GM12892 (cell line): ENCODE measurements at places on chromosomes 2 and 18.

- DNase-seq: peak; percentile 71
Measured at GRCh38 chr18:75209129-75209950, at the start of gene PTGR3. PTGR3 (minus strand) TSS chr18:75209139; CDS start chr18:75209058, 81 bp downstream.

GRCh38 chr2:23620841-23621341, 235.9 kb downstream of the KLHL29 start:
- no peak for DNase-seq

GRCh38 chr18:54147439-54147838, 77.0 kb downstream of the MBD2 start:
- DNase-seq: peak; percentile 20

- DNase-seq: no peak
Measured at GRCh38 chr2:165436559-165436958, 32.9 kb upstream of the CSRNP3 start.

DNA sequence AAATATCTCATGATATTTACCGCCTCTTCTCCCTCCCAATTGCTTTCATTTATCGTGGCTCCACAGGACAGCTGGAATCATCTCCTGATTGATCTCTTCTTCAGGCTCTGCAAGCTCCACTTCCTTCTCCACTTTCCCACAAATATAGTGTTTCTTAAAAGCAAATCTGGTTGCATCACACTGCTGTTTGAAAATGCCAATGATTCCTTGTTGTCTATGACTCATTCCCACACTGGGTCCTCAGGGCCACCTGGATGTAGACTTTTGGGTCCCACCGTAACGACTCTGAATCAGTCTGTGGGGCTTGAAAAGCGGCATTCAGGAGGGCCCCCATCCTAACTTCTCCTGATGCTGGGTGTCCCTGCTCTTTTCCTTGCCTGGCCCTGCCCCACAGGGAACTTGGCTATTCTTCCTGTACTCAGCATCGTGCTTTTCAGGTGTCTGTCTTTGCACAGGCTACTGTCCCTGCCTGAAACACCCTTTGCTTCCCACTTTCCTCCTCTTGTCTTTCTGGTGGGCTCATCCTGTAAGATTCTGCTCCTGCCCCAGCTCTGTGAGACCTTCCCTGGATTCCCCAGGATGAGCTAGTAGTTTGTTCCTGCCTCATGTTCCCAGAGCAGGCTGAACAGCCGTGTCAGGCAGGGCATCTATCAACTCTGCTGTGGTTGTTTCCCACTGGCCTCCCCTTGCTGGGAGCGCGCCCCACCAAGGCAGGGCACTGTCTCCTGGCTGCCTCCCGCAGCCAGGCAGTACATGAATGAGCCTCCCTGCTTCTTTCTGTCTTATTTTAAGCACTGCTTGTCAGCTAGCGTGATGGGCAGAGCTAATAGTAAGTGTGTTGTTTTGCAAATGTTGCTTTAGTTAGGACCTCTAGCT, 111.9 kb downstream of the KCTD1 start:
- no peak for DNase-seq

DNA sequence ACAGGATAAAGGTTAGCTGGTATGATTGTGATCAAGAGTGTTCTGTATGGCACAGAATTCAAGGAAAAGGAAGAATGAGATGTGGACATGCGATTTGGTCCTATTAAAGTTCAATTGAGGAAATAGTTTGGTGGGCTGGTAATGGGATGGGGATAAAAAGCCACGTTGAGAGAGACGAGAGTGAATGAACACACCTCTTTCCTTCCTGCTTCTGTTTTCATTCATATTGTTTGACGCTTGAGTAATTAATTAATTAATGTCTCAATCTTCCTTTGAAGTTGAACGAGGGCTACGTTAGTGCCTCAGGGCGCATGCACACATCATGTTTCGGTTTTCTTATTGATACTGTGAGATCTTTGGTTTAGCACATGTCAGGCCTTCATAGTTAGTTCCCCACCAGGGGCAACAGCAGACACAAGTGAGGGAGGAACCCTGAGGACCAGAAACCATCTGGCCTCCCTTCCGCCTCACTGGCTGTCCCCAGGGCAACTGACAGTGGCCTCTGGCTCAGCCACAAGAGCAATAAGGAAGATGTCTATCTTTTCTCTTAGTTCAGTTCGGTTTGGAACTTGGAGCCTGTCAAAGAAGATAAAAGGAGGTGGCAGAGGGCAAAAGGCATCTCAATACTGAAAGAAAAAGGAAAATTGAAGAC, 116.0 kb downstream of the LIPG start:
- no peak for DNase-seq

DNA sequence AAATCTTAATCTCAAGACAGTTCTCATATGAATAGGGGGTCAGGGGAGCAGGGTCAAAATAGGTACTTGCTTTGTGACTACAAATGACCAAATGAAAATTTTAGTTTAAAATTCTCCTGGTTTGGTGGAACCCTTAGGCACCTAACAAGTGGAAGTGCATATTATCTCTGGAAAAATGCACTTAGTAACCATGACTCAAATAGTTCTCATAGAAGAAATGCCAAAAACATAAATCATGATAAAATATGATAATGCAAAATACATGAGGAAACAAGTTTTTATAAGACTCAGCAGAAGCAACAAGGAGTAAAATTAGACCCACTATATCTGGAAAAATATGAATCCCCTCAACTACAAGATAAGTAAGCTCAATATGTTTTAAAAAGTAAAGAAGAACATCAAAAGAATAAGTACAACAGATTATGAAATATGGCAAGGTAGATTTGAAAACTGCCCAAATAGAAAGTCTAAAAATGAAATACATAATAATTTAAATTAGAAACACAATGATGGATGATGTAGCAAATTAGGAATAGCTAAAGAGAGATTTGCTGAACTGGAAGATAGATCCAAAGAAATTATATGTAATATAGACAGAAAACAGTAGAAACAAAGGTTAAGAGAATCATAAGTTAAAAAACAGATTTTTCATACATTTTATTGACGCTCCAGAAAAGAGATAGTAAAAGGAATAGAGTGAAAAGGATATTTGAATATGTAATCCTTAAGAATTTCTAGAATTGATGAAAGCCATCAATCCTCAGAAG, 308.3 kb downstream of the SETBP1 start:
- DNase-seq: no peak

DNA sequence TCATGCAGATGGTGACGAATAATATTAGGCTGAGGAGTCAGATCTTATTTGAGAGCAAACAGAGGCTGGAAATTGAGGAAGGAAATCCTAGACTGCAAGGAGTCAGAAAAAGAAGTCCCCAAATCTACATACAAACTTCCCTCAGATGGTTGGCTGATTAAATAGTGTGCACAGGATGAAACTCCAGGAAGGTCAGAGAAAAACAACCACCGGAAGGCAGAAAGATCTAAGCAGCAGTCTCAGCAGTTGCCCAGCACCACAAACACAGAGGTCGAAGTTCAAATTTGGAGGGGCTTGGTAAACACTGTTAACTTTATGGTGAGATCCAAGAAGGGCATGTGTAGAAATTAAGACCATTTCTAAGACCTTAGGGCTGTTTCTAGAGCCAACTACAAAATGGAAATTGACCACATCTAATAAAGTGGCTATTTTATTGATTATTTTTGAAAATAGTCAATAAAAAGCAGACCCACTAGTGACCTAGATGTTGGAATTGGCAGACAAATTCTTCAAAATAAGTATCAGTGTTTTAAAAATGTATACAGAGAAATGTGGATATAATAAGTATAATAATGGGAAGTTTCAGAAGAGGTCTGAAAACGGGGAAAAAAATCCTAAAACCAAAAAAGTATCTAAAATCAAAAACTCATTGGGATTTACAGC, 134.8 kb downstream of the GALNT1 start:
- no peak for DNase-seq

GRCh38 chr2:218996937-218997336, 3.7 kb upstream of the CRYBA2 start:
- no peak for DNase-seq

- DNase-seq: no peak
Measured at GRCh38 chr2:55710025-55710424, 16.4 kb upstream of the PNPT1 start.

GRCh38 chr2:153387203-153387602, 91.4 kb downstream of the RPRM start:
- no peak for DNase-seq

DNA sequence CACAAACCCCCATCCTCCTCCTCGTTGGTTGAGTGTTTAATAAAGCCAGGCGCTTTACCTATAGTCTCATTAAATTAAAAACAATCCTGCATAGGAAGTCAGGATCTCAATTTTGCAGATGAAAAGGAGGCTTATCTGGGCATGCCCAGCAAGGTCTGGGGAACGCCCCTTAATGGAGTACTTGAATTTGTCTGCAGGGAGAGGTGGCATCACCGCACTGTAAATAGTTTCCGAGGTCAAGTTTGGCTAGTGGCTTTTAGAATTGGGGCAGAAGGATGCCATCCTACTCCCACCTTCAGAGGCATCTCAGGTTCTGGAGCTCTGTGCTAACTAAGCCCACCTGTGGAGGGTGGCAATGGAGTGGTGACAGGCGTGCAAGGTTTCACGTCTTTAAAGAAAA, 149.2 kb downstream of the TGIF1 start:
- no peak for DNase-seq

DNA sequence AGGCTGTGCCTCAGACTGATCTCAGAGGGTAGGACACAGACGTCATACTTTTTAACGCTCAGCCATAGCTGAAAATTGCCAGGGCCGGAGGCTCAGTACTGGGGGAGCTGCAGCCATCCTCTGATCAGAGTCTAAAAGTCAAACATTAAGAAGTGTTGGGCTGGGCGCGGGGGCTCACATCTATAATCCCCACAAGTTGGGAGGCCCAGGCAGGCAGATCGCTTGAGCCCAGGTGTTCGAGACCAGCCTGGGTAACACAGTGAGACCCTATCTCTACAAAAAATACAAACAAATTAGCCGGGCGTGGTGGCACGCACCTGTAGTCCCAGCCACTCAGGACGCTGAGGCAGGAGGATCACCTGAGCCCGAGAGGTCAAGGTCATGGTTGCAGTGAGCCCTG, 48.8 kb downstream of the FAM178B start:
- no peak for DNase-seq

- DNase-seq: no peak
Measured at GRCh38 chr2:66919286-66919685, 477.8 kb upstream of the ETAA1 start.

DNA sequence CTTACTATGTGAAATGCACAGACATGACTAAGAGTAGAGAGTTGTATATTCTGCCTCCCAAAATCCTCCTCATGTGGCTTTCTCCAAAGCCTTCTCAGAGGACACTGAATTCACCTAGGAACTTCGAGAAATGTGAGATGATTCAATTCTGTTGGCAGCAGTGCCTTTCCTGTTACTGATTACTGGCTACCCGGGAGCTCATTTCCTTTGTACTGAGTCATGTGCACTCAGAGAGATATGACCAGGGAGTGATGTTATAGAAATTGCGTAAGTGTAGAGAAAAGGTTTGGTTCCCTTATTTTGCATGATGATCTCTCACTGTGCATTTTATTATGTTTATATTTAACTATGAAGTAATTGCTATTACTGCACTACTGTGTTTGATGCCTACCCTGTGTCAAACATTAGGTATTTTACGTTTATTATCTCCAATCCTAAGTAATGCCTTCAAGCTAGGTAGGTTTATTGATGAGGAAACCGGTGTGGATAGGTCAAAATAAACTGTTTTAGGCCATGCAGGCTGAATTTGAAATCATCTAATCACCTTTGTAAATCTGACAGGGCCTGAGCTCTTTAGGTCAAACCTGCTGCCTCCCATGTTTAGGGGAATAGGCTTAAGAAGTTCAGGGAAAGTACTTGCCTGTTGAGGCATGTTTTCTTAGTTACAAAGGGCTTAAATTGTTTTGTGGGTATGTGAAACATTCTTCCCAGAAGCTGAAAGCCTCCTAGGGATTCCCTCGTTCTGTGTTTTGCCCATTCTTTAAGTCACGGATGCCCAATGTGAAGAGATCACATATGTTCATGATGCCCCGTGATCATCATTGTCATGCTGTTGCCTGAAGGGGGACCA, 86.8 kb downstream of the FMNL2 start:
- no peak for DNase-seq

GRCh38 chr18:13580351-13580750, 146.0 kb downstream of the FAM210A start:
- no peak for DNase-seq

DNA sequence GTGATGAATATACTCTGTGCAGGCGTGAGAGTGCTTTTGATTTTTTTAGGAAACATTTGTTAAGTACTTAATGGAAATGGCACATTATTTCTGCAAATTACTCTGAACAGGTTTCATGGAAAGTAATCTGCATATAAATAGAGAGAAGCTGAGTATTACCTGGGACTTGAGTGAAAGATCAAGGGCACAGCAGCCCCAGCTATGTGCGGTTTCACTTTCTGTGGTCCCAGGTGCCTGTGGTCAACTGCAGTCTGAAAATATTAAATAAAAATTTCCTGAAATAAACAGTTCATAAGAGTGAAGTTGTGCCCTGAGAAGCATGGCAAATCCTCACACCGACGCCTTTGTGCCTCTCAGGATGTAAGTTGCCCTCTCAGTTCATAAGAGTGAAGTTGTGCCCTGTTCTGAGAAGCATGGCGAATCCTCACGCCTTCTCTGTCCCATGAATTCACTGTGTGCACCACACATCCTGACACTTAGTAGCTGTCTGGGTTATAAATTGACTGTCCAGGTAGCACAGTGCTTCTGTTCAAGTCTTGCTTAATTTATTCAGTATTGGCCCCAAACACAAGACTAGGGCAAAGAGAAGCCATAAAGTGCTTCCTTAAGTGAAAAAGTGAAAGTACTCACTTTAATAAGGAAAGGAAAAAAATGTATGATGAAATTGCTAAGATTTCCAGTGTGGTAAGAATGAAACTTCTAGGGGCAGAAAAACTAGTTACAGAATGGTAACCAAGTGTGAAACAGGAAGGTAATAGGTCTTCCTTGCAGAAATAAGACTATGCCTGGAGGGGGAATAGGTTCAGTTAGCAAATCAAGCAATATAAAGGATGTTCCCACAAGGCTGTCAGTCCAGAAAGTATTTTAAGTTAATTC, 4.3 kb upstream of the SNTG2 start:
- DNase-seq: no peak

DNA sequence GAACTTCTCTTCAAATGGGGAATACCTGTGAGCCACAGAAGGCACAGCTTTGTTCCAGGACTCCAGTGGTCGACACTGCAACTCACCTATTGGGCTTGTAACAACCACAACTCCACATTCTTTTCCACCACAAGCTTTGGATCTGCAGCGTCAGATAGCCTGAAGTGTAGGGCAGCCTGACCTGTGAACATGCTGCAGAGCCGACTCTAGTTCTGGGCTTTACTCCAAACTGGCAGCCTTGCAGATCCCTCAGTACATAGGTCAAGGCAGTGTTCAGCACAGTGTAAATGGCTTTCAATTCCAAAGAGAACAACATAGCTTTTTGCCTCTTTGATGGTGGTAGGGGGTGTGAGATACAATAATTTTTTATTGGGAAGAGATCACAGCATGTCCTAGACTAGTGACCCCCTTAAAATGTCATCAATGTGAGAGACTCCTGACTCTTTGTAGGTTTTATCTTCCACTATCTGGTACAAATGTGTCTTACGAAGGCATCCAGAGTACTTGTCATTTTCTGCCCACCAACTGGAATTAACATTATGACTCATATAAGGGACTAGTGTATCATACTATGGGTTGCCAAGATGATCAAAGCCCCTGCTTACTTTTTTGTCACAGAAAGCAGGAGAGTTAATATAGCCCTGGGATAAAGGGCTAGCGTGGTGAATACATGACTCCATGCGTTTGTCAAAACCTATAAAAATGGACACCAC, 149.8 kb downstream of the COPS8 start:
- no peak for DNase-seq

- DNase-seq: no peak
Measured at GRCh38 chr2:134407154-134407890, 153.4 kb downstream of the MGAT5 start.

- DNase-seq: no peak
Measured at GRCh38 chr2:192275632-192276031, 80.9 kb upstream of the TMEFF2 start.

GRCh38 chr2:96739076-96739632, 710 bp downstream of the LMAN2L start:
- DNase-seq: no peak
